Fibroblast of skin of abdomen (primary cell): ENCODE measurements at places on chromosomes 1 and 21.
A peak's percentile ranks its signal among the peaks of the same experiment; 100 is the strongest.

DNA sequence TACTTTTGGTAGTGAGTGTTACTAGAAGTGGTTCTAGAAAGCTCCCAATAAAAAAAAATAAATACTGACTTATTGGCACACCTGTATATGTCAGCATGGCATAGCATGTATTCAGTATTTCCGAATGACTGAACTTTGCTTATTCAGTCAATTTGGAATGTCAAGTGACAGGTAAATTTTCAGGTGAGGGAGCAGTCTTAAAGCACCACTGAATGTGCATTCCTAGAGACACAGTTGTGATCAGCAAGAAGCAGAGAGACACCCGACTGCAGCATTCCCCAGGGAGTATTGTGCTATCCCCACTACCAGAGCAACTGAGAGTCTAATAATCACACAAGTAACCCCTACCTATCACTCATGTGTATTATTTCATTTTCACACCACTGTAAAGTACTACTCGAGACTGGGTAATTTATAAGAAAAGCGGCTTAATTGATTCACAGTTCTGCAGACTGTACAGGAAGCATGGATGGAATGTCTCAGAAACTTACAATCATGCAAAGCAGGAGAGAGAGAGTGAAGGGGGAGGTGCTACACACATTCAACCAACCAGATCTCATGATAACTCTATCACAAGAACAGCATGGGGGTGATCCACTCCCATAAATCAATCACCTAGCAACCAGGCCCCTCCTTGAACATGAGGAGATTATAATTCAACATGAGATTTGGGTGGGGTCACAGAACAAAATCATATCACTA is 201.5 kb downstream of the TBX15 start:
- DNase-seq, result peak; percentile 31

- no peak for DNase-seq
Measured at GRCh38 chr1:66929146-66929688, 4.4 kb downstream of the MIER1 start.

DNA sequence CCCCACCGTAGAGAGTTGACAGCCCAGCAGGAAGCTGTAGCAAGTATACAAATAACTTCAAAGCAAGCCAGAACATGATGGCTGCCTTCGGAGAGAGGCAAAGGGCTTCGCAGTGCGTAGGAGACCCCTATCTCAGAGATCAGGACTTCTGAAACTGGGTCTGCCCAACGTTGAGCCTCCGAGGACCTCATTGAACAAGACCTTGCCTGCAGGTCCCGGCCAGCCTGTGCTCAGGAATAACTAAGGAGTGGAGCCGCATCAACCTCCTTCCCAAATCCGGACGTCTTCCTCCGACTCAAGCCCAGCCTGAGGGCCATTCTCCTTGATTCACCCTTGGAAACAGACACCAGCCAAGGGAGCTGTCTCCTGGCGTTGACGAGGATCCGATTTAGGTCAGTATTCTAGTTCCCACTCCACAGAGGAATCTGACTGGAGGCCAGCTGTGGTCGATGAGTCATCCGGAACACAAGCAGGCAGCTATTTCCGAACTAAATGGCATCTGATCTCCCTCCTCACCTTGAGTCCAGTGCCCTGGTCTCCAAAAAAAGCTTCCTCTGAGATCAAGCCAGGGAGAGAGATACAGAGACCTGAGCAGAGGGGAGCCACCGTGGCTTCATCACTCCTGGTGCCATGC is 166.5 kb upstream of the COA6 start:
- peak; percentile 64 for DNase-seq

- no peak for DNase-seq
Measured at GRCh38 chr1:209516771-209517680, 66.5 kb upstream of the CAMK1G start.

GRCh38 chr1:39196244-39197215 is 8.0 kb upstream of the MACF1 start:
- DNase-seq, result peak; percentile 71

DNA sequence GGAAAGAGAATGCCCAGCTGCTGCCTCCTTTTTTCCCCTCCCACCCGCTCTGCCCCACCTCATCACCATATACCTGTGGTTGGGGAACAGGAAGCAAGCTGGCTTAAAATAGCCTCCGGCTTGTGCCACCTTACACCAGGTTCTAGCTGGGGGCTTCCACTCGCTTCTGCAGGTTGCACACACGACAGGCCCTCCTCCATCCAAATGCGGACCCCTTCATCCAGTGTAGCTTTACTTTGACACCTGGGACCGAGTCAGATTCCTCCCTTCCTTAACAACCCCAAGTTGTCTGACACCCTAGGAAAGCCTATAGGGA is 14.6 kb downstream of the BLACAT1 start:
- no peak for DNase-seq

DNA sequence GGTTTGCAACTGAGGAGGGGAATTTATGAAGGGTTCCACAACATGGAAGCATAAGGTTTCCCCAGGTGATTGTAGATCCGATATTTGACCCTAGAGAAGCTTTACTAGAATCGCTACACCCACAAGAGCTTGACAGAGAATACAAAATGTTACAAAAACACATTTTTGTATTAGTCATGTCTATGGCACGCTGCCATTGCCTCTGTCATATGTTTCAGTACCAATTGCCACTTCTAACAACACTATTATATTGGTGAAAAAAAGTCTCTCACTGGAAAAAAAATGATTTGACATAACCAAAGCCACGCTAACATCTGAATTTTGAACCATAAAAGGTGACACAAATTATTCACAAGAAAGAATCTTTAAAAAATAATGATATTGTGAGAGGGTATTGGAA is 214.5 kb downstream of the KCNT2 start:
- DNase-seq, result peak; percentile 51

DNA sequence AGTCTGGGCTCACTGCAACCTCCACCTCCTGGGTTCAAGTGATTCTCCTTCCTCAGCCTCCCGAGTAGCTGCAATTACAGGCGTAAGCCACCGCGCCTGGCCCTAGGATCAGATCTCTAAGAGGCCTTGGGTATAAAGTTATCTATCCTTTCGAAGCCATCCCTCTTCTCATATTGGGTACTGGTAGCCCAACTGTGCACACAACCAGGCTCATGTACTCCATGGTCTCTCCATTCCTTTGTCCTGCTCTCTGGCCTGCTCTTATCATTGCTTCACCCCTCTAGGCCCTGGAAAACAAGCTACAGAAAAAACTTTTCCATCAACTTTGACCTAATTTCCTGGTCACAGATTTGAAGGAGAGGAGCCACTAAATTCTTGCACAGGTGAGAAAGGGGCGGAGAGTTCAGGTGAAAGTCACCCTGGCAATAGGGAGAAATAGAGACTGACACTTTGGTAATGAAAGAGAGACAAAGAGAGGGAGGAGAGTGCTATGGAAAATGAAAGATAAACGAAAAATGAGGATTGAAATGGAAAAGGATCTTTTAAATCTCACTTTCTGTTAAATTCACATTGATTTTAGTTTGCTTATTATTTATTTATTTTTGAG is 6.0 kb downstream of the TXNIP start:
- DNase-seq, result no peak

- no peak for DNase-seq
Measured at GRCh38 chr21:33993286-33994231, 78.0 kb upstream of the ATP5PO start.

DNA sequence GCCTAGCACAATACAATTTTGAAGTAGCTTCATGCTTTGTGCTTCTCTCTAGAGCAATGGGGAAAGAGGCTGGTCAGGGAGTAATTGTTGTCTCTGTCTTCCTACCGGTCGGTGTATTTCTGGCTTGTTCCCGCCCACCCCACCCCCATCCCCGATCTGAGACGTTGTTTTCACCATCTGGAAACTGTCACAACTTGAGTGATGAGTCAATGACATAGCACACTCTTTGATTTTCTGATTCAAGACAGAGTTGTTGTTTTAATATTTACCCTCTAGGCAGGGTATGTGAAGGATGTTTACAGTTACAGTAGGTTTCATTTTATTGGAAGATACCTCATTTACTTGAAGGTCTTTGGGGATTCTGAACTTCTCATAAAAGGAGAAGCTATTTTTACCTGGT is 7.0 kb downstream of the IL12RB2 start:
- DNase-seq, result no peak

GRCh38 chr1:115242543-115242942 is 95.5 kb downstream of the NGF start:
- DNase-seq, result no peak

- DNase-seq, result no peak
Measured at GRCh38 chr1:236072001-236072400, 7.1 kb upstream of the NID1 start.

DNA sequence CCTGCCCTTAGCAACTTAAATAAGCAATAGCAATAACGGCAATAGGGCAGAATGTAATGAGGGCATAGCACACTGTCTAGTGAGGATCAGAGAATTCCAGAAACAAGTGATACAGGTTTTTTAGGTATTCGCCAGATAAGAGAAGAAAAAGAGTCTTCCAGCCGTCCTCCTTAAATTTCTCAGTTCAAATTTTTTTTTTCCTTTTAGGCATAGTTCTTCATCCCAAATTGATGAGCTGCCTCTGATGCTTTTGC is 1.8 kb downstream of the PIGV start:
- no peak for DNase-seq

- DNase-seq, result no peak
Measured at GRCh38 chr1:162373541-162374260, 3.0 kb downstream of the SPATA46 start.
